ENCODE measurements at places on chromosomes 12 and 14.

GRCh38 chr12:77924703-77925102 lies 94.0 kb downstream of the NAV3 start:
- no peak for DNase-seq

DNA sequence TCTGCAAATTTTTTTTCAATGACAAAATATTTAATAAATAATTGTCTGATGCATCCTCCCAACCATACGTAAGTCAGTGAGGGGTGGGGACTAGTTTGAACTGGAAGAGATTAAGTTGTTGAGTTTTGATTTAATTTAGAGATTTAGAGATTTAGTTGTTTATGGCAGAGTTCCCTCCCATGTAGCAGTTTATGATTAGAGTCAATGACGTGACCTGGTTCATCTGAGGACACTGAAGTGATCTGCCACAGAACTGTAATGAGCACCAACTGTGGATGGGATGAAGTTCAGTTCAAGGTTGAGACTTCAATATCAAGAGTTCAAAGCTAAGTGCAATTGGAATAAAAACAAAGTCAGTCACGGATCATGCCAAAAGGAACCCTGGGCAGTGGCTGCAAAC lies 609.3 kb downstream of the NOVA1 start:
- no peak for DNase-seq

DNA sequence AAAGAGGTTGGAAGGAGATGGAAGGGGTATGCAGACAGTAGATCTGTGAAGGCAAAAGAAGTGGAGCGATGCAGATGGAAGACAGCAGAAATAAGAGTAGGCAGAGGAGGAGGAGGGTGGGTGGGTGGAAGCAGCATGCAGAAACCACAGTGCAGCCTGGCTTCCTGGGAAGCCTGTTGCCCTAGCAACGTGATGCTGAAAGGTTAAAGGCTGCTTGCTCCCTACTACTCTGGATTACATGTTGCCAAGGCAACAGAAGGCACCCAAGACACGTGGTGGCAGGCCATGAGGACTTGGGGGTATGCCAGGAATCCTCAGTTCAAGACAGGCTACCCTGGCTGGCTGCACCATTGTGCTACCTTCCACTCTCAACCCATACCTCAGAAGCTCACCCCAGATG lies 129.6 kb downstream of the GRIN2B start:
- no peak for DNase-seq

DNA sequence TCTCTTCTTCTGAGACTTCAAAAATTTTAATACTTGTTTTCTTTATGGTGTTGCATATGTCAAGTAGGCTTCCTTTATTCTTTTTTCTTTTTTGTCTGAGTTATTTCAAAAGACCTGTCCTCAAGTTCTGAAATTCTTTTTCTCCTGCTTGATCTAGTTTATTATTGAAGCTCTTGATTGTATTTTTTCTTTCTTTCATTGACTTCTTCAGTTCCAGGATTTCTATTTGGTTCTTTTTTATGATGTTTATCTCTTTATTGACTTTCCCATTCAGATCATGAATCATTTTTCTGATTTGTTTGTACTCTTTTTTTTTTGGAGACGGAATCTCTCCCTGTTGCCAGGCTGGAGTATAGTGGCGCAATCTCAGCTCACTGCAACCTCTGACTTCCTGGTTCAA lies 34.1 kb downstream of the IFT43 start:
- DNase-seq: no peak

GRCh38 chr12:108553799-108554198 lies 7.2 kb downstream of the SART3 start:
- DNase-seq: no peak

DNA sequence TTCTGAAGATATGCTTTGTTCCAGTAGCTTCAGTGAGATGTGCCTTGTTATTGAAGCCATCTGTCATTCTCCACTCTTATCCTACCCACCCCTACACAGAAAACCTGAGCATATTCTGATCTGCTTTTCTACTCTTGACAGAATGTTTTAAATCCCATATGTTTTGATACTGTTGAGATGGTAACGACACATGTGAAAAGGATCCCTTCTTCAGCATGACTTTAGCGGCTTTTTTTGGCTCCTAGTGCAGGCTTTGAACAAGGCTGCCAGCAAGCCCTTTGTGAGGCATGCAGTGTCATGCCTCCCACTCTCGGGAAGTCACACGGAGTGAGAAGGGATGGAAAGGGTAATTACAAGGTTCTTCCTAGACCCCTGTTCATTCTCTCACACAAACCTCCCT lies 228.8 kb upstream of the RGS6 start:
- no peak for DNase-seq
